Activated naive CD4-positive, alpha-beta T cell treated with anti-CD3 and anti-CD28 coated beads, Interleukin-2, amount 50 U/mL, for 72 hours (primary cell): ENCODE measurements at places on chromosomes 1 and 21. TPM values are rescaled to one million over a fixed set of nuclear protein-coding genes. Genes with fewer than 3 reads are reported as not detected.

The SMCP gene
- not detected for total RNA-seq

- DNase-seq, result no peak
Measured at GRCh38 chr1:10975567-10976326, 36.7 kb upstream of the TARDBP start.

The RORC gene
- 1.4 TPM for total RNA-seq

The ZNF593OS gene
- total RNA-seq, result not detected

The LRIF1 gene
- total RNA-seq, result 15.8 TPM

- DNase-seq, result no peak
Measured at GRCh38 chr21:29775462-29775861, 164.3 kb downstream of the GRIK1 start.

DNA sequence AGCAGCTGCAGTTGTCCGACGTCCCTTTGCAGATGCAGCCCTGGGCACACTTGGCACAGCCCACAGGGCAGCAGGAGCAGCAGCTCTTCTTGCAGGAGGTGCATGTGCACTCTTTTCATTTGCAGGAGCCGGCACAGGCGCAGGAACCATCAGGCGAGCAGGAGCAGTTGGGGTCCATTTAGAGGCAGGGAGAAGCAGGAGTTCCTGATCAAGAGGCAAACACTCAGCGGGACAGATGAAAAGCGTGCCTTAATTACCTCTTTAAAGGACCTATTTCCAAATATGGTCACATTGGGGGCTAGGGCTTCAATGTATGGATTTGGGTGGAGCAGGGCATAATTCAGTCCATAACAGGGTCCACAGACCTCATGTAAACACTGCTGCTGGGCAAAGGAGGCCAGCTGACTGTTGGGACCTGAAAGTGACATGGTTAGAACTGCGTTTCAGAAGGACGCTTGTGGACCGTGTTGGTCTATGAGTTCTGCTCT is 4.3 kb upstream of the CPLANE2 start:
- DNase-seq, result no peak

DNA sequence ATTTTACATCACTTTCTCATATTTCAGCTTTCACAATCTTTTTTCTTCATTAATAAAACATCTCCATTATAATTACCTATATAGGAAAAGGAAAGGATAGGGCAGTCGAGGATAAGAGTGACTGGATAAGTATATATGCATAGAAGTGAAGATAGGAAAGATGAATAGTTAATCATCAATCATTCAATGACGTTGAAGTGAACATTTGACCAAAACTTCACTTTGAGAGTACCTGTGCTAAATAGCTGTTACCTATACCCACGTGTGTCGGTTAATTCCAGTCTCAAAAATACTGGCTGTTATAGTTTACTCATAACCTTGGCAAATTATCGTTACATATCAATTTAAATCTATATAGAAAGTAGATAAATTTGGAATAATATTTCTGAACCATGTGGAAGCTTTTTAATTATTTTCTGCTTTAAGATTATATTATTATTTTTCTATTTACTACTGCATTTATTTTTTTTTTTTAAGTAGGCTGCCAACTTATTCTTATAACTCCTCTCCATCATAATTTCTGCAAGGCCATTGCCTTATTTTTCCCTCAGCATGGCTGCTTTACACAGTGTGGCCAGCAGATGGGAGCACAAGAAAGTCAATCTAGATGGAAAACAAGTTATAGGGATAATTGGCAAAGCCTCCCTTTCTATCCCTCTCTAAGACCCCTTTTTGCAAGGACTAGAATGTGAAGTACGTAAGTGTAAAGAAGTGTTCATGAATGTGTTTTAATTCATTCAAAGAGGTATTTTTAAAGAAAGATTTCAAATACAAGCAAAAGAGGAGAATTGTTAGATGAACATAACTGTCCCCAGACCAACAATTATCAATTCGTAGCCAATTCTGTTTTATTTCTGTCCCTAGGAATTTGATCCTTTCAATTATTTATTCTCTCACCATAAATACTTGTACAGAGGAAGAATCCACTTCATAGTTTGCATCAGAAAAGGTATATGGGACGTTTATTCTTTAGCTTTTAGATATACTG is 290.4 kb downstream of the KCNT2 start:
- DNase-seq, result no peak

GRCh38 chr1:89147678-89148658 is 22.1 kb upstream of the GBP2 start:
- DNase-seq, result no peak

- no peak for DNase-seq
Measured at GRCh38 chr1:5917591-5918274, 74.5 kb downstream of the NPHP4 start.

GRCh38 chr1:1238702-1239178 is 6.7 kb downstream of the B3GALT6 start:
- no peak for DNase-seq

The ITLN2 gene
- not detected for total RNA-seq

- no peak for DNase-seq
Measured at GRCh38 chr1:230165536-230165935, 98.5 kb downstream of the GALNT2 start.

The TNNT2 gene
- not detected for total RNA-seq

DNA sequence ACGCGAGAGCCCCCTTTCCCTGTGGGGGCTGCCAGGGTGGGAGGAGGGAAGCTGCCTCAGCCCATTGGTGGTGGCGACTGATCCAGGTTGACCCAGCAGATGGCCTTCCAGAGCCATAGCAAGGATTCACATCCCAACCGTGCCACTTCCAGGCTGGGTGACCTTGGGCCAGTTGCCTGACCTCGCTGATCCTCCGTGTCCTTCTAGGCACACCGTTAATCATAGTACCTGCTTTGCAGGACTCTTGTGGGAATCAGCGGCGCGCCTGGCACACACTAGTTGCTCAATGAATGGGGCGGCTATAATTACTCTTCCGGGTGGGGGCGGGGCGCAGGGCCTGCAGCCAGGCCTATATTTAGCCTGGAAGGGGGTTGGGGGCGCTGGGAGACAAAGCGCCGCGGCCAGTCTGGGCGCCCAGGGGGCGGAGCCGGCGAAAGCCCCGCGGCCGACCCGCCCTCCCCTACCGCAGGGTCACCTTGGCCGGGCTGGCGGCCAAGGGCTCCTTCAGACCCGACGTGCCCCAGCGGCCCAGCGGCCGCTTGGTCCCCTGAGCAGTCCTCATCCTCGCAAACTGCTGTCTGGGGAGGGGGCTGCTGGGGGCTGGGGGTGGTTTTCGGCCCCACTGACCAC is 5.1 kb downstream of the HSPB7 start:
- no peak for DNase-seq

The ITLN1 gene
- not detected for total RNA-seq

DNA sequence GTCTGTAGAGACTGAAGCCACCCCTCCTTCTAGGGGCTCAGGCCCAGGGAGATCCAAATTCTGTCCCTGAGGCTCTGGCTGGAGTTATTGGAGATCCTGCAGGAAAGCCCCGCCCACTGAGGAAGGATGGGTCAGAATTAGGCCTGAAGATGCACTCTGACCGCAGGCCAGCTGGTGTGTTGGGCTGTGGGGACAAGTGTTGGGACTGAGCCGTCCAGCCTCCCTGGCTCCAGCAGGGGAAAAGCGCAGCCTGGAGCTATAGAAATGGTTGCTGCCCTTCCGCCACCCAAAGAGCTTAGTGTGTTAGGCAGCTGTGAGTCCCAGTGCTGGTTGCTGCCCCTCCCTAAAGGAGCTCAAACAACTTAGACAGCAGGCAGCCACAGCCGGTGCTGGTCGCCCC is 33.0 kb upstream of the PRRX1 start:
- no peak for DNase-seq

The A3GALT2 gene
- not detected for total RNA-seq

- DNase-seq, result no peak
Measured at GRCh38 chr1:179127163-179127895, 45.5 kb downstream of the TOR3A start.

The F11R gene
- 26.0 TPM for total RNA-seq

GRCh38 chr1:27603309-27603680 is 649 bp downstream of the AHDC1 start:
- no peak for DNase-seq

DNA sequence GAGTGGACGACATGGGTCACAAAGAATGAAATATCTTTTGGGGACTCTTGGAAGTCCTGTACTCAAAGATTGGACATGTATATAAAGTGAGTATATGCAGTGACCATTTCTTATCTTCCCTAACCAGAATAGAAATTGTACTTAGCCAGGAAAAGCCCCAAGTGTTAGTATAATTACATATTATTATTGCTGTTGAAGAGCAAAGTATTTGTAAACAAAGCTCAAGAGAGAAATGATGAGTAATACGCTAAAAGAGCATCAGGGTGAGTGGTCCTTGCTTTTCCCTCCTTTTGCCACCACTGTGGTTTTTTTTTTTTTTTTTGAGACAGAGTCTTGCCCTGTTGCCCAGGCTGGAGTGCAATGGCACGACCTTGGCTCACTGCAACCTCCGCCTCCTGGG is 6.4 kb upstream of the CGN start:
- DNase-seq, result no peak

DNA sequence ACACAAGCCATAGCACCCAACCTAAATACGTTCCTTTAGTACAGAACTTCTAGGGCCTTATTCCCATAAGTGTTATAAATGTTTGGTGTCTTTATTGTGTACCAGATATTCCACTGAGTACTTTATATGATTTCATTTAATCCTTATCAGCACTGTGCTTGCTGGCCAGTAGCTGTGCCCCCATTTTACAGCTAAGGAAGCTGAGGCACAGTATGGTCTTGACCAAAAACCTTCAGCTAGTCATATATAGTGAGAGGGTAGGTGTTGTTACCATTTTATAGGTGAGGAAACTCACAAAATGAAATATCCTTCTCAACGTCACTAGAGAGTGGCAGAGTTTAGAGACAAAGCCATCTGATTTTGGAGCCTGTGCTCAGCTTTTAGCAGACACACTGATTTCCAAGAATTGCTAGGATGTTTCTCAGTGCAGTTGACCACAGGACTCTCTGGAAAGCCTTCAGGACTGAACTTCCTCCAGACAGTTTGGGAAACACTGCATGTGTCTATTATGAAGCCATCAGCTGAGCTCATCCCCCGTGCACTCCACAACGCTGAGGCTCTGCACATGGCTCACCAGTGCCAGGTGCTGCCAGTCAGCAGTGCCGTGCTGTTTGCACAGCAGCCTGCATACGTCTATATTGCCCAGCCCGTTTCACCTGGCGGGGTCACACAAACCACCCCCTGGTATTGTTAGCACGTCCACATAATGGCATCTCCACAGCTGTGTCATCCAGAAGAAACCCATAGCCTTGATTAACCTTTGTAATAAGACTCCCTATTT is 15.4 kb downstream of the NPPA start:
- DNase-seq, result no peak
